Parietal lobe (tissue), 2 donors: ENCODE measurements at places on chromosomes 2 and 18. TPM values are rescaled to one million over a fixed set of nuclear protein-coding genes. Genes with fewer than 3 reads are reported as not detected.

Gene ZSWIM2
- total RNA-seq, result 0.63 TPM

Gene CHRNG
- total RNA-seq, result not detected

Gene BOK
- total RNA-seq, result 19.4 TPM

Gene LTBP1
- 42.3 TPM for total RNA-seq

Gene SERPINB5
- not detected for total RNA-seq

Gene POTEC
- total RNA-seq, result 0.31 TPM

Gene IL37
- total RNA-seq, result not detected

Gene APCDD1
- total RNA-seq, result 18.8 TPM

Gene TTN
- total RNA-seq, result 6.3 TPM

Gene CPO
- total RNA-seq, result not detected

Gene NPAS2
- 10.6 TPM for total RNA-seq

Gene MTCL1
- total RNA-seq, result 61.0 TPM

Gene SNED1
- 5.6 TPM for total RNA-seq

Gene CCBE1
- 57.6 TPM for total RNA-seq

Gene RNPEPL1
- 10.6 TPM for total RNA-seq

Gene RGPD4
- not detected for total RNA-seq

Gene SMCHD1
- total RNA-seq, result 253 TPM

Gene MARCHF4
- 18.5 TPM for total RNA-seq

Gene RBKS
- 2.5 TPM for total RNA-seq

Gene TDRD15
- total RNA-seq, result not detected

Gene COA5
- 72.0 TPM for total RNA-seq

Gene ZNF892
- total RNA-seq, result 62.3 TPM

Gene PAX8
- 0.31 TPM for total RNA-seq
